Memory B cell (primary cell): ENCODE measurements at places on chromosomes 13 and 19.

GRCh38 chr13:100175803-100176182, 86.9 kb downstream of the PCCA start:
- DNase-seq = no peak

DNA sequence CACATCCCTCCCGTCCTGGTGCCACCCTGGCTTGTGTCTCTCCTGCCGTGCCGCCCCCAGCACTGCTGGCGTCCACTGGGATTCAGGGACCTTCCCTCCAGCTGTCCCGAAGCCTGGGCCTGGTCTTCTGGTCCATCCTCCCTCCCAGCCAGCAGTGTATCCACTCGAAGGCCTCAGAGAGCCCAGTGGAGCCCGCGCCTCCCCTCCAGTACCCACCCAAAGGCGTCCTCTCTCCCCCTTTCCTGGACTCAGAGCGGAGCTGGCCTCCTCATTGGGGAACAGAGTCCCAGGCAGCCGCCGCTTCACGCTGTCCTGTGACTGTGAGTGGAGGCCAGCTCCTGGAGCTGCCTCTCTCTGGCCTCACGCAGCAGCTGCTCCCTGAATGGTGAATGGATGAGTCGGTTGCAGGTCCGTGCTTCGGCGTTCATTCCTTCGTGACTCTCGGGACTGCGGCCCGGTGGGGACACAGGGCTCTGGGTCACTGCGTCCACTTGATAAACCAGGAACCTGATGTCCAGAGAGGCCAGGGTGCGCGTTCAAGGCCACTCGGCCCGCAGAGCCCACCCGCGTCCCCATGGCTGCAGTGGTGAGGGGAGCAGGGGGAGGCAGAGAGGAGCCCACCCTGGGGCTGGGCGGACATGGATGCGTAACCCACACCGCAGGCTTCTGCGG, 12.1 kb downstream of the ONECUT3 start:
- no peak for DNase-seq

DNA sequence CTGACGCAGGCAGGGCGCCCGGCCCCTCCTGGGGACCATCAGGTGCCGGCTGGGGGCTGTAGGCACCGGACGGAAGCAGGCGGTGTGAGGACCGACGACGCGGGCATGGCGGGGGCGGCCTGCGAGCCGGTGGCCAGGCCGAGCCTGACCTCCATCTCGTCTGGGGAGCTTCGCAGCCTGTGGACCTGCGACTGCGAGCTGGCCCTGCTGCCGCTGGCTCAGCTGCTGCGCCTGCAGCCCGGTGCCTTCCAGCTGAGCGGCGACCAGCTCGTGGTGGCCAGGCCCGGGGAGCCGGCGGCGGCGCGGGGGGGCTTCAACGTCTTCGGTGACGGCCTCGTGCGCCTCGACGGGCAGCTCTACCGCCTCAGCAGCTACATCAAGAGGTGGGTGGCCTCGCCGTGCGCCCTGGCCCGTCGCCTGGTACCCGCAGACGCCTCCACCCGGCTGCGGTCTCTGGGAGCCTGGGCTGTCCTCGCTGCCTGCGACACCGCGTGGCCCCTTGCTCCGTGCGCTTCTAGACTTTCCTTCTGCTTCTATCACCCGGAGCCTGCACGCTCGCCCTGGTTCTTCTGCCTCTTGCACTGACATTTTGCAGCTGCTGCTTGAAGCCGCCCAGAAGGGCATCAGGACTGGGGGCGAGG, 460 bp downstream of the MEDAG start:
- no peak for DNase-seq

DNA sequence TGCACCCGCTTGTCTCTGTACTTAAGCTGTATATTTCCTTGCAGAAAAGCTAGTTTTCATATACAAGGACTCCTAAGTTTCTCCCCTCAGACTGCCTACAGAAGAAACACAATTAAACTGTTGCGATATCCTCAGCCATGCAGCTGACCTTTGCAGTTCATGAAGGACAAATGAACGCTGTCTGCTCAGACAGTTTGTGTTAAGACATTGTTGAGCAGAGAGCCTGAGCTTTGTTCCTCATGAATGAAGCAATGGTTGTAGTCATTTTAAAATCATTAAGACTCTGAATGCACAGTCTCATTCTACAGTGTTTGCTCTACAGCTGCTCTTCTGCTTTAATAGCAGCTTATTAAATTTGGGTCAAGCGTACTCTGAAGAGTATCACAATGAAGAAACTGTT, 23.2 kb upstream of the MAB21L1 start:
- DNase-seq = no peak

- DNase-seq = no peak
Observed at GRCh38 chr13:101627556-101627943, 175.1 kb downstream of the ITGBL1 start.

DNA sequence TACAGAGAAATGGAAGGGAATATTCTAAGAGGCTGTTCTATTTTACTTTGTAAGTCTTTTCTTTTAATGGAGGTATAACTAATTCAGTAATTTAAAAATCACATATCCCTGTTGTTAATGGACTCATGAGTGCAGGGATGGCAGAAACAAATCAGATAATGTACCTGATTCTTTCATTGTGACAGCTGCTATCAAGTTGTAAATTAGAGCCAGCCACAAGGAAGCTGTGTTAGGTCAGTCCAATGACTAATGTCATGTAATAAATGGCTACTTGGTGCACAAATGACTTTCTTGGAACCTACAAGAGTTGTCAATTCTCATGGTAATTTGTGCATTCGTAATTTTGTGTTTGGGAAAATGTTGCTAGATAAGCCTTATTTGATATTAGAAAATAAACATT, 446.4 kb downstream of the DCT start:
- no peak for DNase-seq

DNA sequence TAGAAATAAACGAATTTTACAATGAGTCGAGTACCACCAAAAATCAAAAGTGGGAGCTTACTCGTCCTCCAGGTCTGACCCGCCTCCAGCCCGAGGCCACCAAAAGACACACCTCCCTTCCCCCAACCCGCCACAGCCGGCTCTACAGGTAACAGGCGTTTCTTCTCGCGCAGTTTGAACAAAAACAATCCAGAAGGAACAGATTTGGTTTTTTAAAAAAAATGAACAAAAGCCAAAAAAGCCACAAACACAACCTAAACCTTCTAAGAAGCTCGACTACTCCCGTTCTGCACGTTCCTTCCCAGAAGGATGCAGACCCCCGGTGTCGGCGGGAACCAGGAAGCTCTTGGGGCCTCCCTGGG, 671 bp downstream of the ZDHHC20 start:
- peak; percentile 20 for DNase-seq

DNA sequence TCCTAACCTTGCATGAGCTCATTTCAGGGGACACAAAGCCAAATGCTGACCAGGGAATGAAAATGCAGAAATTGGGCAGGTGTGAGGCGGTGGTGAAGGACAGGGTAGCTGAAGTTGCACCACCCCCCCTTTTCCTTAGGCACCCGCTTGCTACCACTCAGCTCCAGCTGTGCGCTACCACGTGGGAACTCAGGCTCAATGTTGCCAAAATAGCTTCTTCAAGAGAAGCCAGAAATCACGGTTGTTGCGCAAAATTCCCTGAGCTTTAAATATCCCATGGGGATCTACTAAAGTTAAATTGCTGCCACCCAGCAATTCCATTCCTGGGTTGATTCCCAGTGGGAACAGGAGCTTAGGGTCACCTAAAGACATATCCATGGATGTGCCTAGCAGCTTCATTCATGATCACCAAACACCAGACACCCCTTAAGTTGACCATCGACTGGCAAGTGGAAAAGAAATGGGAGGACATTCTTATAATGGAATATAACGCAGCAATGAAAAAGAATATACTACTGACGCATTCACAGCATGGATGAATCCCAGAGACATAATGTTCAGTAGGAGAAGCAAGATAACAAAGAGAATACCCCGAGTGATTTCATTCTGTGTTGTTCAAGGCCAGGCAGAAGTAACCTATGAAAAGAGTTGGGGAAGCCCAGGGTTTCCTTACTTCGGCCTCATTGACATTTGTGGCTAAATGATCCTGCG, 12.8 kb upstream of the ADGRL1 start:
- DNase-seq = no peak

- DNase-seq = no peak
Observed at GRCh38 chr19:14377883-14378328, 3.3 kb upstream of the ADGRE5 start.

DNA sequence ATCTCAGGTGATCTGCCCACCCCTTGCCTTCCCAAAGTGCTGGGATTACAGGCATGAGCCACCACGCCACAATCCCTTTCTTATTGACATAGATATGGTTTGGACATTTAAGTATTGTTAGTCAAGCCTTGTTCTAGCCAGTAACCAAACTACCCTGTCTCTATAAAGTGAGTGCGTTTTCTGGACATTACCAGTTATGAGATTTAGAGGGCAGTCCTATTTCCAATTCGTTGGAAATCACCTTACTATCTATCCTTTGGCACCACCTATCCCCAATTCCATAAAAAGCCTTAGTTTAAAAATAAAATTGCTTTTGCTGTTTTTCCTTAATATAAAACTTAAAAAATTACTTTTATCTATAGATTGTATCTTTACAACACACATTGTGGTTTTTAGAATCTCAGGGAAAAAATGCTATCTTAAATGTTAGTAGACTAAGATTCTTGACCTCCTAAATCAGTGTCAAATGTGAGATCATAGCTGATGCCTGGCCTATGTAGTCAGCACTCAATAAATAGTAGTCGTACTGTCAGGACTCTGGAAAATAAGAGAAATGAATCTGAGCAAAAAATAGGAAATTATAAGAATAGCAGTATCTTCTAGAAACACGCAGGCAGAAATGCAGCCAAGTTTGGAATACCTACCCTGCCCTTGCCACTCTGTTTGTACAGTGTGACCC, 57.0 kb downstream of the NUFIP1 start:
- no peak for DNase-seq

DNA sequence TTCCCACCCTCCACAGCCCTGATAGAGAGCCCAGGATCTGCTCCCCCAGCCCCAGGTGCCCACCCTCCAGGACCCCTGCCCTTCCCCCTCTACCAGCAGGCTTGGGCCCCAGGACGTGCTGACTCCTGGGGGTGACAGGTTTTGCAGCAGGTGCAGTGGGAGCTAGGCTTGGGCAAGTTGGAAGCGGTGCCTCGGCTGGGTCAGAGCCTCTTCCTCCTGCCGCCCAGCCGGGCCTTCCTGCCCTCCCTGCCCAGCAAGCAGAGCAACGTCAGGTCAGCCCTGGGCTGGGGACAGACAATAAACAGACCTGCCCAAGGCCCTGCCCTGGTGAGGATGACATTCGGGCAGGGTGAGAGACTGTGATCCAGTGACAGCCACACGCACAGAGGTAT, 9.2 kb upstream of the NCCRP1 start:
- DNase-seq = no peak

DNA sequence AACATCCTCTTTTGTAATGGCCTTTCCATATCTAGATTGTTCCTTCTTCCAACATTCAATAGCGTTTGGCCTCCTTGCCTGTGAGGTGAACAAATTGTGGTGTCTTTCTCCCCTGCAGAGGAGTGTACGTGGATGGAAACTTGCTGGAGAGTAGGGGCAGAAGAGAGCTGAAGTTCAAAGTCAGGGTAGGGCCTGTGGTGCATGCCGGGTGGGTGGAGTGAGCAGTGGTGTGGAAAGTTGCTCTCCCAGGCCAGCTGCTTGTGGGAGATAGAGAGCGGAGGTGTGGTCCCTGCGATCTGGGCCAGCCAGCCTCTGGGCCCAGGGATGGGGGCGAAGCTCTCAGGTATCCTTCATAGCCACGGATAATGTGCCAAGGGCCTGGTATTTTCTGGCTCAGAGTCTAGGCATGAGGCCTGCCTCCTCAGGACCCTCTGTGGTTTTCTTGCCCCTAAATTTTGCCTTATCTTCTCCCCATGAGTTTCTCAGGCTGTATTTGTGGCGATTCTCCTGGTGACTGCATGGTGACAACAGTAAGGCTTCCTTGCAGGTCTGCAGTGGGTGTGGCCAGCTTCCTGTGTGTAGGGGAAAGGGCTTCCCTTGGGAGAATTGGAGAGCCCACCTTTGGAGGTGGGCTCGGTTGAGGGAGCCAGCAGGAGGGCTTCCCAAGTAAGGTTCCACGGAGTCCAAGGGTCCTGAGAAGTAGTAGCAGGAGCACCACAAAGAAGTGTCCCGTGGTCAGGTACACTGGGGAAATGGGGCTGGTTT, 6.7 kb downstream of the RGCC start:
- DNase-seq = no peak

DNA sequence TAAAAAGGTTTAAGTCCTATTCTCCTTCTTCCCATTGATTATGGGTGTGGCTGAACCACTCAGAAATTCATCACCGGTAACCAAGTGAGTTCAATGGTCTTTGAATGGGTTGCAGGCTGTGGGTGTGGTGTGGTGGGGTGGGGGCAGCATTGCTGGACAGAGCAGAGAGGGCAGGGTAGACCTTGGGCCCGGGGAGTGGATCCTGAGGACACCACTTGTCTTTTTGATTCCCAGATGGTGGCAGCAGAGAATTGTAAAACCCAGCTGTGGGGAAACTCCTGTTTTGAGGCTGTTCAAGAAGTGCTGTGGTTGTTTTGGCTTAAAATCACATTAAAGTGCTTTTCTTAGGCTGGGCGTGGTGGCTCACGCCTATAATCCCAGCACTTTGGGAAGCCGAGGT, 45.8 kb upstream of the RGCC start:
- peak; percentile 7 for DNase-seq

DNA sequence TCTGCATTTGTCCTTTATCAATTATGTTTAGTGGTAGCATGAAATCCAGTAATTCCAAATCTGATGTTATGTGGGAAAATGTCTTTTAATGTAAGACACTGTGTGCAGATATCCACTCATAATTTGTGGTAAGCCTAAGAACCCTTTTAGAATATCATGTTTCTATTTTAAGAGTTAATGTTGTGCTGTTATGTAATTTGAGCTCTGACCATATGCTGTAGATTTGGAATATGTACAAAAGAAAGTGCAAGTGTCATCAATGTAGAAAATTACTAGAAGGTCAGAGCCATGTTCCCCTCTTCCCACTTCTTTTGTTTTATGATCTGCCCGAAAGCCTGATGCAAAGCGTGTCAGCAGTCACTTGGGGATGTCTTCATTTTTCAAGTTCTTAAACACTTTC, 44.5 kb downstream of the SCEL start:
- DNase-seq = no peak

GRCh38 chr13:47067306-47067705, 170.5 kb upstream of the HTR2A start:
- no peak for DNase-seq

DNA sequence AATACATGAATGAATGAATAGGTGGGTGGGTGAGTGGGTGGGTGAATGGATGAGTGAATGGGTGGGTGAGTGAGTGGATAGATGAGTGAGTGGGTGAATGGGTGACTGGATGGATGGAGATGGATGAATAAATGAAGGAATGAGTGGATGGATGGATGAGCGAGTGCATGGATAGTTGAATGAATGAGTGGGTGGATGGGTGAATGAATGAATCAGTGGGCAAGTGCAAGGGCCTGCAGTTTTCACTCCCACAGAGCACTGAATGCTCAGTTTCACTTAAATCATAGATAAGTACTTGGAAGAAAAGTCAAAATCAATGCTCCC, 12.4 kb downstream of the GAS6 start:
- DNase-seq = no peak

GRCh38 chr13:73776151-73776785, 357.9 kb downstream of the KLF12 start:
- no peak for DNase-seq
